ENCODE measurements at places on chromosomes 2 and 18.
A peak's percentile ranks its signal among the peaks of the same experiment; 100 is the strongest.

DNA sequence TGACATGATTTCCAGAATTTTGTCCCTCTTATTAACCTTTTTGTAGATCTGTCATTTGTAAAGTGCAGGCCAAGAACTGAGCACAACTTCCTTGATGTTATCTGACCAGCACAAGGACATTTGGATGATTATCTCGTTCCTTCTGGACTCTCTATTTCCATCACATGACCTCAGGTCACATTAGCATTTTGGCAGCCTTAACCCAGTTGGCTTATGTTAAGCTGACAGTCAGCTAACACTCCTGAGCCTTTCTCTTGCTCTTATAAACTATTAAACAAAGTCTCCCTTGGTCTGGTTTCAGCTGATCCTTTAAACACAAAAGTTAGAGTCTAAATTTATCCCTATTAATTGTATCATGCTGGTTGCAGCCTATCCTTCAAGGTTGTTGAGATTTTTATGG, 167.2 kb upstream of the RBBP8 start:
- DNase-seq: no peak

DNA sequence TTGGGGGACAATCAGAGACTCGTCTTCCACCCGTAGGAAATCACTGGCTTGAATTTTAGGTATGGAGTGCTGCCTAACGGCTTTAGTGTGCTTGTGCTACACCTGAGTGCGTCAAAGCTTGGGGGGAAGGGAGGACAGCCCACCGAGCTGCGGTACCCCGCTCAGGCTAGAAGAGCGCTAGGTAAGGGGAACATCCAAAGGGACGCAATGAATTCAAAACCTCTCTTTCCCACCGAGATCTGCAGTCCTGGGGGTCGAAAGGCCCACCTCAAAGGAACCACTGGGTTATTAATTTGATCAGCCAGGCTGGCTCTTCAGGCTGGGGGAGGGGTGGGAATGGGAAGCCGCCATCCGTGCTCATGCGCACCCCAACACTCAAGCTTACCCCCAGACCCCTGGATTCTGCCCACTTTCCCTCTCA, 2.7 kb downstream of the EPHA4 start:
- DNase-seq: no peak

DNA sequence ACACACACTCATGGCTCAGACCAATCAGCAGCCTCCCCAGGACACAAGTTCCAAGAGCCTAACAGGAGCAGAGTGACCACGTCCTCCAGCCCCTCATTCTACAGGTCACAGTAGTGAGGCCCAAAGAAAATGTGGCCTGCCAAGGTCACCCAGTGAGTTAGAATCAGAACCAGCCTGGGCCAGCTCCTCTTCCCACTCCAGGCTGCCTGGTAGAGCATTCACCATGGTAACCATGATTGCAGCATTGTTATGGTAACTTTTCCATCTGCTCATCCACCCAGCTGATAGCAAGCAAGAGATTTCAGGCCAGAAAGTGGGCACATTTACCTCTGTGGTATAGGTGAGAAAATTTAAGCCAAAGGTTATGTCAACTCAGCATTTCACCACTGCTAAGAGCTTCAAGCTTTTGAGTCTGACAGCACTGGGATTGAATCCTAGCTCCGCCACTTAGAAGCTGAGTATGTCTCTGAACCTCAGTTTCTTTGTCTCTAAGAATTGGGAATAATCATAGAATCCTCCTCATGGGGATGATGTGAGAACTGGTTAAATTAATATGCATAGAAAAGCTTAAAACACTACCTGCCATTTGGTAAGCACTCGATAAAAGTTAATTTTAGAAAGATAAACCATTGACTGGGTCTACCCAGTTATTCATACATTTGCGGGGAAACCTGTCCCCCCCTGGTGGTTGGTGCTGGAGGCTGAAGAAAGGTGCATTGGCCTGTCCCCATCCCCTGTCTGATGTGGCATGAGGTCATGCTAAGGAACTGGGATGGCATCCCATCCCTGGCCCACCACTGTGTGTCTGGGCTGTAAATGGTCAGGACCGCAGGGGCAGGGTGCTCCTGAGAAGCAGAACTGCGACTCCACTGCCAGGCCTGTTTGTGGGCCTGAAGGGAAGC, 181.5 kb downstream of the KLHL29 start:
- DNase-seq: no peak

DNA sequence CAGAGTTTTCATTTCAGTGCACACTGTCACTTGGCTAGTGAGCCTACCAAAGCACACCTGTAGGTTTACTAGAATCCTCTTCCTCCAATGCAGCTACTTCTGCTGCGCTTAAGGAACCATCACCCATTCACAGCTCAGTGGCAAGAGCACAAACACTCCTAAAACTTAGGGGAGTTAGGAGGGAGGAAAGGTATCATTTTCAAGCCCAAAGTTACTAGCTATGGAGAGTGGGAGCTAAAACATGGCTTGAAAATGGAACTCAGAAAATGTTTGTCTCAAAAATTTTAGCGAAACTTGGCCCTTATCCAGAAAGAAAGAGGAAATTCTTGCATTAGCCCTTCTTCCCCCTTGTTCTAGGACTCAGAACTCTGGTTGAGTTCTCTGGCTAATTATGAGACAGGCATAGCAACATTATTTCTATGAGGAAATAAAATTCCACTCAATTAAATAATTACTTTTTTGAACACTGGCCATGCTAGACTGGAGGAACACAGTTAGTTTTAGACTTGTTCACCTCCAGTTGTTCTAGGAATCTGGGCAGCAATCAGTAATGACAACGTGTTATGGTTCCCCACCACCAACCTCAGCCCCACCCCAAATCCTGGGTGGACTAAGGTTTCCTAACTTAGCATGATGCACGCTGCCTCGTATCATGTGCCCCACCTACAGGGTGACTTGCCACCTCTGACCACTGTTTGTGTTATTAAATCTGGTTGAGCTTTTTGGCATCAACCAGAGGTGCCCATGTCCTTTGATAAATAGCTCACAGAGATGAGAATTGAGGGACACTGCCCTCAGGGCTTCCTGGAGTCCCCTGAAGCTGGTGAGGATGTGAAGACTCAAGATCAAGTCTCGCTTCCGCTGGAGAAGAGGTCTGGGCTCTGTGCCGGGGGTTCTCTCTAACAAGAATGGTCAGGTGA, 32.8 kb downstream of the LPIN2 start:
- DNase-seq: no peak

GRCh38 chr2:47119001-47119400, 36.1 kb downstream of the STPG4 start:
- DNase-seq: no peak

DNA sequence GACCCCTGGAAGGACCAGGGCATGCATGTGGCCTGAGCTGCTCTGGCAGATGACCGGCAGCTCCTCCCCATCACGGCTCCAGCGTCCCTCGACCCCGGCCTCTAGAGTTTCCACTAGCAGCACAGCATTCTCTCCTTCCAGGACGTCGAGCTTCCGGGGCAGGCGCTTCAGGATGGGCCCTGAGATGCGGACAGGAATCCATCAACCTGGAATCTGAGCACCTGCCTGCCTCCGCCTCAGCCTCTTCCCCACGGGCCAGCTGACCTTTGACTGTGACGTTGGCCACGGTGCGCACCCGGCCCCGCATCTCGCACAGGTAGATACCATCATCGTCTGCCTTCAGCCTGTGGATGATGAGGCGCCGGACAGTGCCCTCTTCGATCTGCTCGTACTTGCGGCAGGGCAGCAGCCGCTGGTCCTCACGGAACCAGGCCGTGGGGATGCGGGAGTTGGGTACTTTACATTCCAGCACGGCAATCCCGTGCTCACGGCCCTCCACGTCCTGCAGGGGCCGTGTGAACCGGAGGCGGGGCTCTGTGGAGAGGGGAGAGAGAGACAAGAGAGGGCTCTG, 3.5 kb downstream of the OBSL1 start:
- no peak for DNase-seq

DNA sequence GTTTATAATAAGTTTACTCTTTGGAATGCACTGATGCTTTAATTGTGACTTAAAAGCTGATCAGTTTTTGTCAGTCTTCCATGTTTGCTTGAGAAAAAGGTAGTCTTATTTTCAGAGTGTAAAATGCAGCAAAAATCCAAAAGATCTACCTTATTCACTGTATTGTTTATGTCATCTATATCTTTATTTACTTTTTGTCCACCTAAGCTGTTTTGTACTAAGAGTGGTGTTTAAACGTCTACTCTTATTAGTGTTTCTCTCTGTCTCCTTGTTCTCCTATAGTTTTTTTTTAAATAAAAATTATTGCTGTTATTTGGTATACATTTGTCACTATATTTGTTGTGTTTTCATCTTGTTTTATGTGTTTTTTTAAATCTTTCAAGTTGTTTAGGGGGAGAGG, 50.4 kb downstream of the VRK2 start:
- DNase-seq: no peak

- DNase-seq: no peak
These were observed 47.9 kb downstream of the CACNB4 start for GRCh38 chr2:152050915-152051314.

- DNase-seq: no peak
These were observed 28.8 kb downstream of the TUBB6 start for GRCh38 chr18:12336887-12337286.

DNA sequence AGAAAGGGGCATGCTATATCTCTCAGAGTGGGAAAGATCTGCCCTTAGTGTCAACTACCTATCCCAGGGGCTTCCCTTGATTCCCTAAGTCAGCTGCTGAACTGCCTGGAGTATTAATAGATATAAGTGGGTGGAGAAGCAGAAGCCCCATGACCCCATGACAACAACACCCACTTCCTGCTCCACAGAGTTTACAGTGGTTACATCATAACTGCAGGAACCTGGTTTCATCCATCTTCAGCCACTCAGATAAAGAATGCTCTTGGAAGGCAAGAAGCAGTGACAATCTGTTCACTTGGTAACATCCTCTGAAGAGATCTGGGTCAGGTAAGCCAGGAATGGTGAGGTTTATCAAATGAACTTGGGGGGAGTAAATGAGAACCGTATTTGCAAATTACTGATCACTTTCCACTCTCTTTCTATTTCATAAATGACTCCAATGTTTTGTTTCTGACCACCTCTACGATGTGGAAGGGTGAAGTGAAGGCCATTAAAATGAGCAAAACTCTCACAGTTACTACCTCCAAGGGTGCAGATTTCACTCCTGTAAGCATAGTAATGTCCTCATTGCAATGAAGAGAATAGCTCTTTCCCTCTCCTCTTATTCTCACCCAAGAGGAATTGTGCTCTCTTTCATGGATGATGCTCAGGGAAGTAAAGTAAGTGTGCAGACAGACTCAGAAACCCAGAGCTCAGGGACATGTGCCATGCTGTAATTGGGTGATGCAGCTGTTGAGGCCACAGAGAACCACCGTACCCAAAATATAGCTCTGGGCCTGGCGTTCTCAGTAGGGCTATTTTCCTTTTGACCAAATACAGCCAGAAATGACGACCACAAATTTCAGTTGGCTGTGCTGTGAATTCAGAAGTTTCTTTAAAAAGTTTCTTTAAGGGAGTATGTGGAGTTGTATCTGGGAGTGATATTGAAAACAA, 192.8 kb upstream of the APCDD1 start:
- no peak for DNase-seq

GRCh38 chr18:4433717-4434116, 21.4 kb downstream of the DLGAP1 start:
- DNase-seq: no peak

- no peak for DNase-seq
These were observed 25.5 kb upstream of the SNED1 start for GRCh38 chr2:240972636-240973521.

- DNase-seq: no peak
These were observed 30.6 kb upstream of the GPD2 start for GRCh38 chr2:156405586-156405985.

GRCh38 chr2:191296083-191297006, 51.1 kb downstream of the MYO1B start:
- no peak for DNase-seq

- DNase-seq: no peak
These were observed 163.9 kb upstream of the THUMPD2 start for GRCh38 chr2:39942950-39943349.

DNA sequence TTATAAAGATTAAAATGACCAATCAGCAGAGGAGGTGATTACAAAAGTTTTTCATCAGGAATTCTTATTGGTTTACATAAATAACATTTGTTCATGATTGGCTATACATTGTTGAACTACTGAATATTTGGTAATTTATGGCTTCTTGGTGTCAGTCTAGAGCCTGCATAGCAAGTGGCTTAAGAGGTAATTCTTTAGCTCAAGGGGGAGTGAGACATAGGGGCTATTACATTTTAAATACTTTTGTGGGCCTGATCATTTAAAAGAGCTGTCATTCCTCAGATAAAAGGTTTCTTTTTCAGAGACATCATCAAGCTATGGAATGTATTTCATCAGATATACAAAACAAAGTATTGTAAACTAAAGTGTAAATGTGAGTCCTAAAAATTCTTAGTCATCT, 373.8 kb downstream of the EPHA4 start:
- DNase-seq: no peak

DNA sequence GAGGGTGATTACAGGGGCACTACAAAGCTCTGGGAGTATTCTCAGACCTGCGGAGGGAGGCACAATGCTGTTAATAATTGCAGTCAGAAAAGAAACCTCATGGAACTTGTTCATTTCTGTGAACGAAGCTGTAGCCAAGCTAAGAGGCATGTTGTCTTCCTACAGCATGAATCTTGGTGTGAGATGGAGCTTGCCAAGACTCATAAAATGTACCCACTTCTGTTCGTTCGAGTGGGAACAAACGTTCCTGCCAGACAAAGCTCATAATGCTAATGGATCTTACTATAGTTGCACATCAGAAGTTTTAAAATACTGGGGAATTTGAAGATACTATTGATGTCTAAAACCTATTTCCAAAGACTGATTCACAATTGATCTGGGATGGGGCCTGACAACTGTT, 489.1 kb downstream of the ZEB2 start:
- DNase-seq: no peak

GRCh38 chr2:238518172-238518820, 91.6 kb downstream of the ASB1 start:
- no peak for DNase-seq

DNA sequence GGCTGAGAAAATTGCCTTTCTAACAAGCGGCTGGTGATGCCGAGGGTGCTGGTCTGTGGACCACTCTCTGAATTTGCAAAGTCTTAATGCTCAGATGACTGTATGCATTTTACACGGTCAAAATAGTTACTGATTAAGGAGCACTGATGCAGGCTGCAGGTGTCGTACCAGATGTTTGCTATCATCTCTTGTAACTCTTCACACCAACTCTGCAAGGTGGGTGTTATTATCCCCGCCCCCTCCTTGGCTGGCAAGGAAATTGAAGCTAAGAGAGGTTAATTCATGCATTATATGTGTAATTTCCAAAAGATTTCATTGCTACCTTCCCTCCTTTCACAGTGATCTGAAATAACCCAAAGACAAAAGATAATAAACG, 13.0 kb upstream of the LBH start:
- no peak for DNase-seq

GRCh38 chr18:12947285-12948049, at the start of gene SEH1L:
Gene SEH1L, plus strand, starts transcription at chr18:12948011. Its CDS starts 111 bp downstream, at chr18:12948122.
- peak; percentile 92 for DNase-seq

DNA sequence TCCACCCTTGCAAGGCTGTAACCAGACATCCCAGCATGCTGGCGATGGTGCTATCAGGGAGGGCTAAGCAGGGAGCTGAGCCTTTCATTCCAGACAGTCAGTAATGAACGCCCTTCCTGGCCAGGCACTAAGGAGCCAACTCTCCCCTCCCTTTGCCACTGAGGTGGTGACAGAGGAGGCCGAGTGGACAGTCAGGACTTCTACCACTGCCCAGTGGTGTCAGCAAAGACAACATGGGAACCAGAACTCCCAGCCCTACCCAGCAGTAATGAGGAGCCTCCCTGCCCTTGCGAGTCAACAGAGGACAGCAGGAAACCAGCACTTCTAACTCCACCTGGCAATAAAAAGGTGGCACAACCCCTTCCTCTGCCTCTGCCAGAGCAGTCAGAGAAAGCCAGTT, 68.6 kb downstream of the ZAP70 start:
- DNase-seq: no peak
